ENCODE measurements at places on chromosomes 7 and 10. TPM values are rescaled to one million over a fixed set of nuclear protein-coding genes. Genes with fewer than 3 reads are reported as not detected.

DNA sequence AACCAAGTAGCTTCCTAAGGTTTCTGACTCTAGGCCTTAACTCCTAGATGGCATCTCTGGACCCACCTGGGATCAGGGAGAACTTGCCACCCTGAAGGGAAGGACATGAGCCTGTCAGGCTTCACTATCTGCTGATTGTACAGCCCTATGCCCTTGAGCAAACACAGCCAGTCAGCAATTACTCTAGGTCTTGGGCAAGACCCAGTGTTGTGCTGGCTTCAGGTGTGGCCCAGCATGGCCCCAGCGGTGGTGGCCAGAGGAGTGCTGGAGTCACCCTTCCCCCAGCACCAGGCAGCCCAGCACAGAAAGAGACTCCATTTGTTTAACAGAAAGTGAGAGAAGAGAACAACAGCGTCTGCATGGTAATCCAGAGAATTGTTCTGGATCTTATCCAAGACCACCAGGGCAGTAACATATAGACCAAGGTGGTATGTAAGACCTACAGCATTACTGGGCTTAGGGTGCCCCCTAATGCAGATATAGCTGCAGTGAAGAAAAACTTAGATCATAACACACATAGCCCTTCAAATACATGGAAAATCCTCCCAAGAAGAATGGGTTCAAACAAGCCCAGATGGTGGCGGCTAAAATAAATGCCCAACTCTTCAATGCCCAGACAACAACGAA is 207.7 kb downstream of the MAGI2 start:
- DNase-seq, result no peak

DNA sequence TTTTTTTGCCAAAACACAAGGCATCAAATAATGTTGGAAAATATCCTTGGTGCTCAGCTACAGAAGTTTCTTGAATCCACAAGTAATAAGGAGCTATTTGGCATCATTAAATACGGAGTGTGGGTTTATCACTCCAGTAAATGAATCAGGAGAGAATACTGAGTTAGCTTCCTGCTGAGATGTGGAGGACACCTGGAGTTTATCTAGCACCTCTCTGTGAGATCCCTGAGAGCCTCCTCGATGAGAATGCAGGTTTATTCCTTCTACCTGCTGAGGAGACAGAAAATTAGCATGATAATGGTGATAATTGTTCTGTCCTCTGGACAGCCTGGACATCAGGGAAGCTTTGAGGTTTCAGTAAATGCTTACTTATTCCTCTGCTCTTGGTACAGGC is 40.5 kb downstream of the NRG3 start:
- DNase-seq, result peak; percentile 57

DNA sequence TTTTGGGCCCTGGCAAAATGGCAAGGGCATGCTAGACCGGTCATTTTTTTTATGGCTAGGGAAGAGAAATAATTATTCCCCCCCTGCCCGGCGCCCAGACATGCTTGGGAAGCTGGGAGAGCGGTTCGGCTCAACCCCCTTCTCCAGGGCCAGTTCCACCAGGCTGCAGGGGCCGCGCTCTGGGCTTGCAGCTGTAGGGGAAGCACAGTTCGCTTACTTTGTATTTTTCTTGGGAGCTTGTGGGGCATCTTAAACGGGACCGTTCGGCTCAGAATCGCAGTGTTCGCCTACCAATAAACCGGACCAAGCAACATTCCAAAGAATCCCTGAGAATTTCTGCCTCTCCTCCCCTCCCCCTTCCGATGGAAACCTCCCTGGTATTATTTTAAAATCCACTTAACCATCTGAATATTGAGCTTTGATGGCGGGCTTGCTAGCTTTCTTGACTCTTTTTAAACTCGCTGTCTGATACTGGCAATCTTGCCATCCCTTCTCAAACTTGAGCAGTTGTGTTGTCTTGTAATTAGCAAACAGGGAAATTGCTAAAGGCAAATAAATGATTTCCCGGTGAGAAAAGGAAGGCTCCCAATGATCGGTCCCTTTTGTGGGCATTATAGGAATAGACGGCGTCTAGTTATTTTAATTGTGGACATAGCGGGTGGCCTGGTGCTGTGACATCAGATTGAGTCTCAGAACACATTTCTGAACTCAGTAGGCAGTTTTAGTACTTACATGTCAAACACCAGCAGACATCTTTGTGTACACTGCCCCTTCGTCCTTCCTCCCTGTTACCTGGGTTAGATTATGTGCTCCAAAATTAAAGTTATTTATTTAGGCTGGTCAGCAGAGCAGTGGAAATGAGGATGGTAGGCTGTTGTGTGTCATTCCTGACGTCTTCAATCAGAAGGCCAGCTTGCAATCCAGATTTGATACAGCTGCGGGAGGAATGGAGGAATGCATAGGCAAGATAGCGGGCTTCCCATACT is 3.4 kb downstream of the TCF7L2 start:
- DNase-seq, result peak; percentile 76

The YAE1 gene
- 30.0 TPM for total RNA-seq

DNA sequence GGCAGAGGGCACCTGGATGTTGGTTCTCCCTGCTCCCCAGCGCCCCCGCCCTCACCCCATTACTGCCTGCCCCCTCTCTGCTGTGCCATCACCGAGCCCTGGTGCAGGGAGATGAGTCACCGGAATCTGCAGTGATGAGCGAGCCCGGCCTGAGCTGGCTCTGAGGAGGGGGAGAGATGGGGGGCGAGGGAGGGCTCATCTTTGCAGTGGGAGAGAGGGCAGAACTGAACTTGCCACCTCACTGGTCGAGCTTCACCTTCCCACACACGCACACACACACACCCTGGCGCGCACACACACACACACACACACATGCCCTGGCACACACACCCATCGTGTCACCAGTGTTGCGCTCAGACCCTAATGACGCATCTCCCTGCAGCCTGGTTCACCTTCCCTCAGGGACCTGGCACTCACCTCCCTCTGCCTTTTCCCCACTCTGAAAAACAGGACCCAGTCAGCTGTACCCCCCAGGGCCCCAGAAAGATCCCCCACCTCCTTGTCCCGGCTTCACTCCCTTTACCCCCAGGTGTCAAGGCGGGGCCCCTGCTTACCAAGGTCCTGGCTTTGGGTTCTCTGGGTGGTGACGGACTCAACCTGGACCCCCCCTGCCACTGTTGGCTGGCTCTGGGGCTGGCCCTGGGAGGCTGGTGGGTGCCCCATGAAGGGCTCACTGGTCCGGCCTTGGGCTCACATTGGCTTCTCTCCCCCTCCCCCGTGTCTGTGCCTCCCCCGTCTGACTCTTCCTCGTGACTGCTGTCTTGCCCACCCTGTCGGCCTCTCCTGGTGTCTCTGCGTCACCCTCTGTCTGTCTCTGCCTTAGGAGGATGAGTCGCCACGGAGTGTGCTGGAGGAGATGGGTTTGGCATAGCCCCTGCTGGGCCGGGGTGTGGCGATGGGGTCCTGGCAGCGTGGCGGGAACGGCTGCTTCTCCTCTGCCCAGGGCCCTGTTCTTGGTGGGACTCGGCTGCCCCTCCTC is 5.4 kb downstream of the VGF start:
- peak; percentile 72 for DNase-seq

- DNase-seq, result no peak
These were observed 65.0 kb downstream of the SVIL start for GRCh38 chr10:29569795-29570194.

DNA sequence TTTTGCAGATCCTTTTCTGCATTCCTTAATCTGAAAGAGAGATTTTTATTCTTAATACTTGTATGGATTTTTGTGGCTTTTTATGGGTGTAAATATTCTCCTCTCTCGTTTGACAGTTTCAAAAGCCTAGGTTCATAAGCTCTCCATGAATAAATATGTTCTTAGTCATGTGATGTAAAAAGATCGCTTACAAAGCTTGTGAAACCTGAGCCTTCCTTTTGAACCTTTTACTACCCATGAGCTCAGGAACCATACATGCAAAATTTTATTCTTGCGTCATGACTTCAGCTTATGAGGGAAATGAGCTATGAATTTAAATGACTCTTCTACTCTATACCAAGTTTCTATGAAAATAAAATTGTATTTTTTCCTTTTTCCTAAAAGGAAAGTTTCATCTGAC is 98.7 kb downstream of the POLL start:
- DNase-seq, result no peak

GRCh38 chr10:118978316-118978997 is 51.1 kb upstream of the NANOS1 start:
- DNase-seq, result peak; percentile 19

DNA sequence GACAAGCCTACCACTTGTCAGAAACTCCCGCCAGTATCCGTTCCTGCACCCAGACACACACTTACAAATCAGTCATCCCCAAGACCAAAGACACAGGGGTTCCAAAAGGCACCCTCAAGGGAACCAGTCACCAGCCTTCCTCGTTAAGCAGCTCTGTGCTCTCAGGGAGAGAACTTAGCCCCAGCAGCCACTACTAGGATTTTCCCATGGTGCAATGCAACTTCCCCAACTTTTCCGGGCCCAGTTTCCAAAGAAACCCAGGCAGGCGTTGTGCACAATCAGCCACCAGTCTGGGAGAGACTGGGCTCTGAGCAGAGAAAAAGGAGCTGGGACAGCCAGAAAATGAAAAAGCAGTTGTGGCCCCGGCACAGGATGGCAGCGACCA is 1.2 kb downstream of the DLG5 start:
- DNase-seq, result no peak

- no peak for DNase-seq
These were observed 703.0 kb upstream of the NRP1 start for GRCh38 chr10:34037499-34037898.

- peak; percentile 95 for DNase-seq
These were observed 2.3 kb upstream of the NOS3 start for GRCh38 chr7:150988230-150989226.

DNA sequence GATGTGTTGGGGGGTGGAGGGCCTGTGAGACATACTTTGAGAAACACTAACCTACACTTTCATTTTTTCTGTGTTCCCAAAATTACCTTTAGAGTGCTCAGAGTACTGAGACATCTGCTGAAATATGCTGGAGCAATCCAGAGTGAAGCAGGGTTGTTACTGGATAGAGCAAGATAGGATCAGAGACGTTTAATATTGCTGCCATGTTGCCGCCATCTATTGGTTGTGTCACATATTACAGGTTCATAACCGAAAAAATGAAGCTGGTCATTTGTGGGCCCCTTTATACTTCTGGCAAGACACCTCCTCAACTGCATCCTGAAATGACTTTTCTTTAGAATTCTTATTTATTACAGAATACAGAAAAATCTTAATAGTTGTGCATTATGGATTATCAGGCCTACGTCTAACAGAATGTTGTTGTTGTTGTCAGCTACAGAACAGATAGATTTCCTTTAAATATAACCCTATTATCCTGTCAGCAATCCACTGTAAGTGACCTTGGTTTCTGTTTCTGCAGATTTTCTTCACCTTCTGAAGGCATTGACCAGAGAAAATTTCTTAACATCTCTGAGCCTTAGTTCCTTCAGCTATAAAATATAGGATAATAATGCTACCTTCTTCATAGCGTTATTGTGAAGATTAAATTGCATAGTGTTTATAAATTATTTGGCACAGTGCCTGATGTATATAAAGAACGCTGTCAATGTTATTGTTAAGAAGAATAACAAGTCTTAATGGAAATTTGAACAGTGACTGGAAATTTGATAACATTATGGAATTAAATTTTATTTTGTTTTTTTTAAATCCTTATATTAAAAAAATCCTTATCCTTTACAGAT is 16.2 kb upstream of the DLD start:
- peak; percentile 65 for DNase-seq

The ECHDC3 gene
- total RNA-seq, result 15.7 TPM

- peak; percentile 89 for DNase-seq
These were observed 11.2 kb upstream of the SLC35B4 start for GRCh38 chr7:134327896-134328295.

DNA sequence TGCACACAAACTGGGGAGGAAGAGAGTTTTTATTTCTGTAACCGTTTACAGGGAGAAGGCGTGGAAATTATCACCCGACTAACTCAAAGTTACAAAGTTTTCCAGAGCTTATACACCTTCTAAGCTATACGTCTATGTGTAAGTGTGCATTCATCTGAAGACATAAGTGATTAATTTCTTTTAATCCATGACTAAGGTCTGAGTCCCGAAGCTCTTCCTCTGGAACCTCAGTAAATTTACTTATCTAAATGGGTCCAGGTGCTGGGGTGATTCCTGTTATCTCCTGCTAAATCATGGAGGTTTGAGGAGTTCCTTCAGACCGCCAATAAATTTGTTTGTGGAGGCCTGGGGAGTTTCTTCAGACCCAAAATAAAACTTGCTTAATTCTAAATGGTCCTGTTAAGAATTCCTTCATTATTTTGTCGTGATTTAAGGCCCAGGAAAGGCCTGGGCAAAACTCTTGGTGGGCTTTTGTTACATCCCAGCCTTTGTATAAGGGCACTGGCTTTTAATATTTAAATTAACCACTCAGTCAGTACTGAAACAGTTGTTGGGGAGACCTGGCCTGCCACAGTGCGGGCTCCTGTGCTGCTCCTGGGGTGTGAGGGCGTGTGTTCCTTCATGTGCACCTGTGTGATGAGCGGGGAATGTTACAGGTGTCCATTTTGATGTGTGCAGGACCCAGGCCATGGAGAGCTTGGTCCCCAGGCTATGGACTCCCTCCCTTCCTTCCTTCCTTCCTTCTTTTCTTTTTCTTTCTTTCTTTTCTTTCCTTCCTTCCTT is 5.8 kb upstream of the METTL27 start:
- no peak for DNase-seq

The ZNF212 gene
- 17.6 TPM for total RNA-seq

- DNase-seq, result no peak
These were observed 15.9 kb downstream of the TMEM176B start for GRCh38 chr7:150784120-150784736.

DNA sequence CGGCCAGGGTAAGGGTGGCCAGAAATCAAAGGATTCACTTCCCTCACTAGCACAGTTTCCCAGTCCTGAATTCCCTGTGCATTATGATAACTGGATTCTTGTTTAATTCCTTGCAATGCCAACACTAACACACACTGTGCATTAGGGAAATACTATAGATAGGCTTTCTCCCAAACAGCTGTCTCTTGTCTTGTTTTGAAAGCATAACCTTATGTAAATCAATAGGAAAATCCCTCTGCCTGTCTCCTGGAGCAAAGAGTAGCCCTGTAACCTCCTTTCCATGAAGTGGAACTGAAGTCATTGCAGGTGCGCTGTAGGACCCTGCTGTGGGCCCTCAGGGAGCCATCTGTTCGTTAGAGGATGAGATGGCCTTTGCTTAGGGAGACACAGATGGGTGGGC is 82.8 kb upstream of the FAM171A1 start:
- DNase-seq, result no peak

The OR2A1 gene
- not detected for total RNA-seq

The INA gene
- total RNA-seq, result 3.4 TPM

GRCh38 chr7:115005953-115006352 is 84.1 kb downstream of the MDFIC start:
- DNase-seq, result peak; percentile 84

DNA sequence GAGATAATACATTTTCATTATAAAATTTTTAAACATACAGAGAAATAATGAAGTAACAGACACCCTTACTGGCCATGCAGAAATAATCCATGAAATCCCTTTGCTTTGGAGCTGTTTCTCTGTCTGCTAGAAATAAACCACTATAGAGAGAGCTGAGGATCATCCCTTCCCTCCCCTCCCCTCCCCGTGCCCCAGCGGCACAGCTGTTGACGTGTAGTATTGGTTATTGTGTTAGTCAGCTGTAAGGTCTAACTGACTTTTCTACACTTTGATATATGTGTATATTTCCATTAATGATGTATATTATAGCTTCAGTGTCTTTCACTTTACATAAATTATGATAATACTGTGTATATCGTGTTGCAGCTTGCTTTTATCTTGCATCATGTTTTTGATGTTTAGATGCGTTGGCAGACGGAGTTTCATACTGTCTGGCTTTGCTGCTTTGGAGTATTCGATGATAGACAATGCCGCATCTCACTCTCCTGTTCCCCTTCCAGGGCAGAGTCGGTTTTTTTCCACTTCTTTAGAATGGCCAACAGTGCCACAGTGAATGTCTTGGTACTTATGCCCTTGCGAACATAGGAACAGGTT is 27.4 kb upstream of the GRID1 start:
- no peak for DNase-seq
